ENCODE measurements at places on chromosomes 7 and 10.

GRCh38 chr10:184911-185310 is 49.7 kb downstream of the ZMYND11 start:
- no peak for DNase-seq

DNA sequence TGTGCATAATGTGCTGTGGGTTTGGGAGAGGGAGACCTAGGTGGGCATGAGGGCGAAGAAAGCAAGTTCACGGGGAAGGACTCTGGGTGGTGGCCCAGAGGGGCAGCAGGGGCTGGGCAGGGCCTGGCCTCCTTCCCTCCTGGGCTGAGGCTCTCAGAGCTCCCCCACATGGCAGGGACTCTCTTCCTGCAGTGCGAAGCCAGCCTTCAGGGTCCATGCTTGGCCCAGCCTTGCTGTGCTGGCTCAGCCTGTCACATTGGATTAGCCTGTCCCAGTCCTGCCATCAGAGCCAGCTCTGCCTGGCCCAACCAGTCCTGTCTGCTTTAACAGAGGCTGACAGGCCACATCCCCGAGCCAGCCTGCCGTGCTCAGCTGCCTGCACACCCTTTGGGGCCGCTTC is 20.4 kb upstream of the ZNF488 start:
- DNase-seq, result no peak

- no peak for DNase-seq
Observed at GRCh38 chr7:77460057-77460486, 43.9 kb upstream of the GSAP start.

DNA sequence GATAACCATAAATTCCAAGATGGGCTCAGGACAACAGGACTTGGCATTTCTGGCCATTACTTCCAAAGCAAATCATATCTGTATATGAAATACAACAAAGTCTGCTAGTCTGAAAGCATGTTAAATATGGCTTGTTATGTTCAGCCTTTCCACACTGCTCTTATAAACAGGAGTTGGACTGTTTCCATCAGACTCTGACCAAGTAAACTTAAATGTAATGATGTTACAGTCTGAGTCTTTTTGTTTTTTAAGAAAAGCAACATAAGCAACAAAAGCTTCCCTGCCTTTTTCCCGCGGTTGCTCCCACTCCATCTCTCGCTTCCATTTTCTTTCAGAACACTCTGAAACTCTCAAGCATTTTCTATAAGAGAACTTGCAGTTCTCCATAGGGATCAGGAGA is 8.1 kb upstream of the CDCA7L start:
- DNase-seq, result no peak

- no peak for DNase-seq
Observed at GRCh38 chr10:80451132-80451531, 3.0 kb upstream of the TSPAN14 start.

GRCh38 chr7:35725280-35725680 is 30.3 kb upstream of the HERPUD2 start:
- DNase-seq, result no peak

DNA sequence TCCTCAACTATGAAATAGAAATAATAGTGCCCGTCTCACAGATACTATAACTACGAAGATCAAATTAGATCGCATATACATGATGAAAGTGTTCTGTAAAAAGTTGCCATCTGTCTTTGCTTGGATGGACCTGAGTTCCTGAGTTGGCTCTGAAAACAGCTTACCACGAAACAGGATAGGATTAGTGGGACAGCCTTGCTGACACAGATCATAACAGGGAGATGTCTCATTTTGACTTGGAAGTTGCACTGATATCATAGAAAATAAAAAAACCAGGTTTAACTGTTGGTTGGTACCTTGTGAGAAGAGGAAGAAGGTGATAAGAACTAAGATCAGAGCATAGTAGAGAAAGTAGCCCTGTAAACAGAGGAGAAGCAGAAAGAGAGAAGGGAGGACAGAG is 79.3 kb upstream of the AGBL3 start:
- DNase-seq, result no peak

- DNase-seq, result no peak
Observed at GRCh38 chr7:148754912-148755311, 56.2 kb downstream of the CUL1 start.

DNA sequence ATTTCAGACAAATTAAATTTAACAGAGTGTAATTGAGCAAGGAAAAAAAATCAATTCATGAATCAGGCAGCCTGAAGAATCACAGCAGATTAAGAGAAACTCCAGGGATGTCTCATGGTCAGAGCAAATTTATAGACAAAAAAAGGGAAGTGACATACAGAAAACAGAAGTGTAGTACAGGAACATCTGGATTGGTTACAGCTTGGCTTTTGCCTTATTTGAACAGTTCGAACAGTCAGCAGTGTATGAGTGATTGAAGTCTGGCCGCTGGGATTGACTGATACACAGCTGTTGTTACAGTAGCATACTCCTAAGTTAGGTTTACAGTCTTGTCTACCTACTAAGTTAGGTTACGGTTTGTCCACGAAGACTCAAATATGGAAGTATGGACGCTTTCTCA is 255.3 kb downstream of the HPSE2 start:
- DNase-seq, result no peak

- DNase-seq, result no peak
Observed at GRCh38 chr10:76983624-76984023, 654.0 kb downstream of the KCNMA1 start.

DNA sequence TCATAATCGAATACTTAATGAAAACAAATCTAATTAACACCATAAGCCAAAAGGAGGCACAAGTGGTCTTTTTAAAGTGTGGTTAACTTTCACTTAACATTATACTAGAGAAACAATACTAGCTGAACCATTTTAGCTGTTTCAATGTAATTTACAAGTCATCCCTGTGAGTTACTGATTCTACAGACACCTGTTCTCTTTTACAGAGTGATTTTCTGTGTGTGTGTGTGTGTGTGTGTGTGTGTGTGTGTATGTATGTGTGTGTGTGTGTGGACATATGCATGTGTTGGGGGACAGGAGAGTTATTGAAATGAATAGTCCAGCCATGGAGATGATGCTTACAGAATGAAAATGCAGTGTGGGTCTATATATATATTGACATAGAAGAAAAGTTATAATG is 200.2 kb downstream of the DNAJC1 start:
- no peak for DNase-seq

DNA sequence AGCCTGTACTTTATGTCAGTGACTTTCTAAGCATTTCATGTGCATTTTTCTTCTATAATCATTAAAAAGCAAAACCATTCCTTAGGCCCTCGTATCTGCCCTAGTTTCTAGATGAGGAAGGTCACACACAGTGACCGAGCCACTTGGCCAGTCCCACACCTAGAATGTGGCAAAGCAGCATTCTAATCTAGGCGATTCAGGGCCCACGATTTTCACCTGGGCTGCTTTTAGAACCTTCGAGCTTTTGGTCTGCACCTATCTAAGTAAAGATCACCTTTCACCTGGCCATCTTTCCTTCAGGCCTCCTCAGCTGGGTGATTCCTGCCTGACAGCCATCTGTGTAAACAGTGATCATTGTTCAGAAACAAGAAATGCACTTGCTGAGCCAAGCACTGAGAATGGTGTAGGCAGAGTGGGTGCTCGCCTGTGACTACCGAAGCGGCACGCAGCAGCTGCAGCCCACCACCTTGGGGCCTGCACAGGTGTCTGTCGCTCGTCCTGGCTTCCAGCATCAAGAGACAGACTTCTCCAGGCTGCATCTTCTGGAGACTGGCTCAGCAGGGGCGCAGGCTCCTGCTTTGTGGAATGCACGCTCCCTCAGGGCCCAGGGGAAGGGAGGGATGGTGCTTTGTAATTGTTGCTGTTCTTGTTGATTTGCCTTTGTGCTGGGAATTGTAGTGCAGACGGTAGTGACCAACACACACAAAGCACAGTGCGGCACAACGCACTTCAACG is 149.0 kb upstream of the INSYN2A start:
- no peak for DNase-seq

- peak; percentile 56 for DNase-seq
Observed at GRCh38 chr10:89793649-89794254, 92.4 kb downstream of the KIF20B start.

DNA sequence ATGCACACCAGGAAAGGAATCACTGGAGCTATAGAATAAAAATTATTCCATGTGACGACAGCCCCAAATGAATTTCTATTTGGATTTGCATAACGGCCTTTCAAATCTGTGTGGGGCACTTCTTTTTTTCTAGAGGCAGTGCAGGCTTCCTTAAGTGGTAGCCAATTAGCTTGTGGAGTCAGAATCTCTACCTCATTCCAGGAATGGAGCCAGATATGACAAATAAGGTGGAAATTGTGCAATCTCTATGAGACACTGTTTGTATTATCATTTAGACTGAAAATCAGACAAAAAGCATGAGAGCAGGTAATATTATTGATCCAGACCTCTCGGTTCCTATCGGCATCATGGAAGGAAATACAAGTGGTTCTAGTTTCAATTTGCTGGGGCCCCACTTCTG is 78.7 kb downstream of the BEND7 start:
- DNase-seq, result peak; percentile 15

DNA sequence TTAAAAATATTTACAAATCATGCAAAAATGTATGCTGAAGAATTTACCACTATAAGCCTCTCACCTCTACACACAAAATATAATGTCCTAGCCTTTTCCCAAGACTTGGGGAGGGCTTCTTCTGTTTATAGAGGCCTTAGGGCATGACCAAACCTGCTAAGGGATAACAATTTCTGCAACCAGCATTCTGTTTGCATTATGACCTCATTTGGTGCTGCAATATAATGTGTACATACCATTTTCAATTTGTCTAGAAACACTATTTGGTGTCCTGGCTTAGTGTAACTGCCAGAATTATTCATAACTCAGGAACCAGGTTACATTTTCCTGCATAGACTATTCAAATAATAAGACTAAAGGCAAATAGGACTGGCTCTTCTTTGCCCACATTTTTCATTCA is 446.6 kb upstream of the SORCS1 start:
- peak; percentile 32 for DNase-seq

DNA sequence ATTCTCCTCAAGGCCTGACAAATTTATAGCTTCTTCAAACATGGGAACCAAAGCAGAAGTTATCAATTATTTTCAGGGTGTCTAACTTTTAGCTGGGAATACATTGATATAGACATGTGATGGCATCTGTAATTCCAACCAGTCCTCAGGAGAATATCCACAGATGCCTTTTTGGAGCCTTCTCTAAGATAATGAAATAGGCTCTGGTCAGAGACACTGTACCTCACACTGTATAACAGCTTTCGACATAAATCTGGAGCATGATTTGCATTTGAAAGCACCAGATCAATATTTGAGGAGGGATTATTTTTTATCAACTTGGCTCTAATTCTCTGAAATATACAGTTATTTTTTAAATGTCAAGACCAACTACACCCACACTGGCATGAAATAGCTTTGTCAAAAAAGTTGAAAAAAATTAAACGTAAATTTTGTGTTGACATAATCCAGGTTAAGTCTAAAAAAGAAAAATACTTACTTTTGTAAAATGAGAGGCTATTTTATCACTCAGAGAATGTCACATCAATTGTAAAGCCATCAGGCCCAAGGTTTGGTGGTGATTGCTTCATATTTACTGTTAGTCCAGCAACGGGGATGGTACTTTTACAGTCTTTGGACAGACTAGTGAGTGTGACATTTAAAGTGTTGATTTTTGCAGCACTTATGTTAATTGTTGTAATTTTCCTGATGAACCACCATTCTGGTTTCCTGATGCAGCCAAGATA is 177.0 kb upstream of the SP8 start:
- no peak for DNase-seq

- DNase-seq, result no peak
Observed at GRCh38 chr7:78329001-78329655, 530.6 kb downstream of the PHTF2 start.

GRCh38 chr10:122102869-122103525 is 114.0 kb downstream of the TACC2 start:
- peak; percentile 13 for DNase-seq

- peak; percentile 59 for DNase-seq
Observed at GRCh38 chr7:123154231-123154860, 45.4 kb downstream of the SLC13A1 start.

GRCh38 chr10:132507409-132507955 is 30.1 kb upstream of the INPP5A start:
- no peak for DNase-seq

Data from fibroblast of gingiva (primary cell).